ENCODE measurements at places on chromosomes 3 and 15.
A peak's percentile ranks its signal among the peaks of the same experiment; 100 is the strongest.

DNA sequence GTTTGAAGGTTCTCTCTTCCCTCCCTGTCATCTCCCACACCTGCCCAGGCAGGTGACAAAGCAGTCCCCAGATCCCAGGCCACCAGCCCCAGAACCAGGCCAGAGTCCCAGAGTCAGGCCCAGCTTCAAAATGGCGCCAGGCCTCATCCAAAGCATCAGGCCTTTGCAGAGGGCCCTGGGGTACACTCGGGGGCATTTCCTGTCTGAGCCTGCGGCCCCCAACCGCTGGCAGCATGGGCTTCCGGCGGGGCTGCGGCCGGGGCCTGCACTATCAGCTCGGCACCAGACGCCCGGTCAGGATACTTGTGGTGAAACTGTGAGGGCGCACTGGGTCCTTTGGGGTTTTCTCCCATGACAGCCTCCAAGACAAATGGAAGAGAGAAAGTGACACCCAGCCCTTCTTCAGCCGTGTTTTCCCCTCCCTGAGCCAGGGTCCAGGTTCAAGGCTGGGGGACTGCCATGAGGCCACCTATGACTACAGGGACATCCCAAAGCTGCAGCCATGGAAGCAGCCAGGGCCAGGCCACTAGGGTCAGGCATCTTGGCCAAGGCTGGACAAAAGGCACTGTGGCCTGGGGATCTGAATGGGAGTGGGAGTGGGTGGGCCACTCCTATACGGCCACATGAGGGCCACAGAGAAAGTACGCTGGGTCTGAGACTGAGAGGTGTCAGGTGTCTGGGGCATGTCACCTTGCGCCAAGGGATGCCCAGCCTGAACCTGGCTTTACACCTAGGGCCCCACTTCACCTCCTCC is 33.9 kb downstream of the RPN1 start:
- no peak for DNase-seq

DNA sequence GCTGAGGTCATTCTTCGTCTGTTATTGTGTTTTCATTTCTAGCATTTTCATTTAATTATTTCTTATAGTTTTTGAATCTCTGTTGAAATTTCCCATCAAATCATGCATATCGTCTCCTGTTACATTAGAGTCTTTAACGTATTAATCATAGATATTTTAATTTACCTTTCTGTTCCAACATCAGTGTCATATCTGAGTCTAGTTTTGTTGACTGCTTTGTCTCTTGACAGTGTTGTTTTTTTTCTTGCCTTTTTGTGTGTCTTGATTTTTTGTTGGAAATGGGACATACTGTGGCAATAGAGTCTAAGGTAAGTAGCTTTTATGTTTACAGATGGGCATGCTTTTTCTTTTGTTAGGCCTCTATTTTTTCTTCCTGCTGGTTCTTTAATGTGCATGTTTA is 286.8 kb upstream of the THRB start:
- DNase-seq, result no peak

DNA sequence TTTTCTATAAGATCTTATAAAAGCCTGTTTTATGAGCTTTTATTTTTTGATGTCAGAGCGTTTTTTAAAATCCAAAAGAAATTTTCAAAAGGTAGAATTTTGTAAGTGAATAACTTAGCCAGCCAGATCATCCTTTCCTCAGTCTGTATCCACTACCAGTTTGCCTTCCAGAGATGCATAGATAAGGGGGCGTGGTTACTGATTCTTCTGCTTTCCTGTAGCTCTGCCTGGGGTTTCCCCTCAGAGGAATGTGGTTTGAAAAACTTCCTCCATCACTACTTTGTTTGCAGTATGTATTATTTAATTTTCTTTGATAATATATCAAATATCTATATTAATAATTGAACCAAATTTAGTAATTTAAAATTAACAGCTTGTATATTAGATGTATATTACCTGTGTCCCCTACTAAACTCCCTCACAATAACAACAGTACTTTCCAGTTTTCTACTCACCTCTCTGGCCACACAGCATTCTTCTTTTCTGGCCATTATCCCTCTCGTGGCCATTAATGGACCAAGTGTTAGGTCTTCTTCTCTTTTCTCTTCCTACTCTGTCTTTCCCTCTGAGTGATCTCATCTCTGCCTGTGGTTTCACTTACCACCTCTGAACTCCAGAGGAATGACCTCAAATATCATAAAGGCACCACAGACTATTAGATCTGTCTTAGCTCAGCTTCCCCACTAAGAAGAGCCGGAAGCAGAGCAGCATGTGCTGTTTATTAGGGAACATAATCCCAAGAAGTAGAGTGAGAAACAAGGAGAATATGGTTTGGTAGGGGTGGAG is 239.7 kb downstream of the UBE2E2 start:
- DNase-seq, result no peak

DNA sequence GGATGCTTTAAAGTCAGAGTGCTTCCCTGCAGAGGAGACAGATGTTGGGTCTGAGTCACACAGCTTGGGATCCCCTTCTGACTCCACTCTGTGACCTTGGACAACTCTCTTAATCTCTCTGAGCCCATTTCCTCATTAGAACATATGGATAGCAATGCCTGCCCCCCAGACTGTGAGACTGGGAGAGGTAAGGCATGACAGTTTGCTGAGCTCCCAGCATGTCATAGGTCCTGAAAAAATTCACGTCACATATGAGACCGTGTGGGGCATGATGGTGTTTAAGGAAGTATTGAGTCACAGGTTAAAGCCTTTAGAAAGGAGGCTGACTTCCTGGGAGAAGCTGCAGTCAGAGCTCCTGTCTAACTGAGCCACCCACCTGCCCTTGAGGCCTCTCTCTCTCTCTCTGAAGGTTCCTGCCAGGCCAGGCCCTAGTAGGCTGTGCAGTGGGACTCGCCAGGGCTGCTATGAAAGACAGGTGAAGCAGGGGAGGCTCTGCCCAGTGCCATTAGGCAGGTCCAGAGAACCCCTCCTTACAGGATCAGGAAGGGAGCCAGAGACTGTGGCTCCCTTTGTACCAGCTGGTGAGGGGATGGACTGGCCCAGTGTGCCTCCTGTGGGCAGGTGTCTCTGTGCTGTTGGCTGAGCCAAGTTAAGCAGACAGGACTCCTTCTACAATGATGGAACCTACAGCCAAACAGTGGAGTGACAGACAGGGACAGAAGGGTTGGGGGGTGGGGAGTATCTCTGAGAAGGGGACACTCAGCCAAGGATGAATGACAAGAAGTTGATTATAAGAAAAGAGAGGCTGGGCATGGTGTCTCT is 19.5 kb upstream of the DOCK3 start:
- no peak for DNase-seq

DNA sequence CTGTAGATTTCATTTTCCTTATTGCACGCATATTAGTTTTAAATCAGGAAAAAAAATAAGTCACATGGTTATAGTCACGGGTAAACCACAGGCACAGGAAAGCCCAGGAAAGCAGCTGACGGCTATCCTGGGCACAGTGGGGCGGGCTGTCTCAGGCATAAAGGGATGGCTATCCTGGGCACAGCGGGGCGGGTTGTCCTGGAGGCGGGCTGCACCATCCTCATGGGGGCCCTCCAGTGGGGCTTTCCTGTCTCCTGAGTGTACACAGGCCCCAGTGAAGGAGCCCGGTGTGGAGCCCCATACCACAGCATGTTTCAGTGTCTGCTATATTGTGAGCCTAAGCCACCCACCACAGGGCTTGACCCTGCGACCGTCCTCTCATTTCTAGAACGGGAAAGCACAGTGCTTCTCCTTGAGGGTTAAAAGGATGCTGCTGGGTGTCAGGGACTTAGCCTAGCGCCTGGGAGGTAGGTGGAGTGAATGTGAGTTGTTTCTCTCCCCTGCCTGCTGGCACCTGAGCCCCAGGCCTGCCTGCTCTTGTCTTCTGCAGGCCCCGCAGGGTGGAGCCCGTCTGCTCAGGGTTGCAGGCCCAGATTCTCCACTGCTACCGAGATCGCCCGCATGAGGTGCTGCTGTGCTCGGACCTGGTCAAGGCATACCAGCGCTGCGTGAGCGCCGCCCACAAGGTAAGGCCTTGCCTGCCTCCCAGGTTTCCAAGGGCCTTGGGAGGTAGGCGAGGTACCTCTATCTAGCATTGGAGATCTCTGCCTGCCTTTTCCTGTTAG is 25.9 kb upstream of the PLXNA1 start:
- DNase-seq, result no peak

GRCh38 chr3:184039414-184039813 is 7.9 kb downstream of the HTR3D start:
- no peak for DNase-seq

DNA sequence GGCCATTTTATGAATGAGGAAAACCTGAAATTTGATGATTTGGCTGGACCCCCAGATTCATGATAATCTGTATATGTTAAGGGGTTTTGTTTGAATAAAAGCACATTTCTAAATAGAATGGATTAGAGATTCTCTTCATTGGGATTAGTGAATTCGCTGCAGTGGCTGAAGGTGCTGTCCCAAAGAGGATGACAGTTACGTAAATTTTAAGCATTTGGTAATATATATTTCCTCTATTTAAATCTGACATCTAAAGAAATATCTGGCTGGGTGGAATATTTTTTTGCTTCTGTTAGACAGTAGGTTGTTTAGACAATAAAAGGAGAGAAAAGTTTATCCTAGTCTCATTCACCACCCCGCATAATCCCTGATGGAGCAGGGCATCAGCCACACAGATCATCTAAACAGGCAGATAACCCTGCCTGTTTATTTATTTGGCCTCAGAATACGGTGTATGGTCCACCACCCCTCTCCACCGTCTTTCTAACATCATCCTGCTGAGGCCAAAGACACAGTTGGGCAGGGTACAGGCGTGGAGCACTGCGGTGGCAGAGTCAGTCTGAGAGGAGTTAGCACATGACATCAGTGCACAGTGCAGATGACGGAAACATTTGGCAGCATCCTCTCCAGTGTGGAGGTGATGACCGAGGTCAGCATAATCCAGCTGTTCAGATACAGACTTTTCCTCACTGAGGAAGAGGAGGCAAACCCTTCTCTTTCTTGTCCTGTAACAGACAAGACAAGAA is 20.4 kb upstream of the NFKBIZ start:
- peak; percentile 20 for DNase-seq

GRCh38 chr15:64687688-64688087 is 87.7 kb downstream of the RBPMS2 start:
- DNase-seq, result no peak

DNA sequence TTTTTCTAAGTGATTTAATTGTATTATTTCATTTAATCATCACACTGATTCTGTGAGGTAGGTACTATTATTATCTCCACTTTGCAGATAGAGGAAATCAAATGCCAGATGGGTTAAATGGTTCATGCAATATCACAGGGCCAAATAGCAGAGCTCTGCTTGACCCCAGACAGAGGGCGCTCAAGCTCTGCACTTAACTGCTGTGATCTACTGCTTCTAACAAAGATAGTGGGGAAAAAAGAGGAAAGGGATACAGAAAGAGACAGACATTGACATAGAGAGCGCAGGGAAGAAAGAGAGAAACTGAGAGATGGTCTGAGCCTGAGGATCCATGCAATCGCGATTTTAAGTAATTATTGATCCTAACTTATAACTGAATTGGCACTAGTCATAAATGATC is 279.1 kb upstream of the THRB start:
- DNase-seq, result peak; percentile 57

DNA sequence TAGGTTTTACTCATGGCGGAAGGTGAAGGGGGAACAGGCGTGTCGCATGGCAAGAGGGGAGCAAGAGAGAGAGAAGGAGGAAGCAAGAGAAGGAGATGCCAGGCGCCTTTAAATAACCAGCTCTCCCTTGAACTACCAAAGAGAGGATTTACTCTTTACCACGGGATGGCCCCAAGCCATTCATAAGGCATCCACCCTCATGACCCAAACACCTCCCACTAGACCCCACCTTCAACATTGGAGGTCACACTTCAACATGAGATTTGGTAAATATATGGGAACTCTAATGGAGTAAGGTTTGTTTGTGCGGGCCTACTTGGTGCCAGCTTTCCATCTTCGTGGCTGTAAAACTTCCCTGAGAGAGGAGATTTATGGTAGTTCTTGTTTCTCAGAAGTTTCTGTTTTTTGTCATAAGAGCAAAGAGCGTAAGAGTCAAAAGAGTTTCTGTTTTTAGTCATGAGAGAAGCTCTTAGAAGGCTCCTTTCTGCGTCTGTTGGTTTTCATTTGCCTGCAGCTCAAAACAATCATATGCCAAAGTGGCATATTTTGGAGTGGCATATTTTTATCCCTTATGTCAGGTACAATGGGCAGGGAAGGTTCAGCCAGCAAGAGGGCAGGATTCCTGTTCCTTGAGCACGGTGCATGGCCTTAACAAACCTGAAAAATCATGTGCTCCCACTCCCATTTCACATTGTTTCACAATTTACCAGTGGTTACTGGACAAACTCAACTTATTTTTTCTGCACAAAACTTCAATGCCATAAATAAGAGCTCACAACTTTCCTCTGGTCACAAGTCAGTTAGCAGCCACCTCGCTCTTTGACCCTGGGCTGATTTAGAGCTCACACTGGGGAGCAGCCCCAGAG is 12.5 kb downstream of the PML start:
- no peak for DNase-seq

- DNase-seq, result no peak
Observed at GRCh38 chr3:132503559-132503958, 86.3 kb downstream of the DNAJC13 start.

- no peak for DNase-seq
Observed at GRCh38 chr3:128488991-128489673, 3.9 kb downstream of the GATA2 start.

GRCh38 chr3:146313746-146314111 is 62.8 kb upstream of the PLSCR4 start:
- no peak for DNase-seq

DNA sequence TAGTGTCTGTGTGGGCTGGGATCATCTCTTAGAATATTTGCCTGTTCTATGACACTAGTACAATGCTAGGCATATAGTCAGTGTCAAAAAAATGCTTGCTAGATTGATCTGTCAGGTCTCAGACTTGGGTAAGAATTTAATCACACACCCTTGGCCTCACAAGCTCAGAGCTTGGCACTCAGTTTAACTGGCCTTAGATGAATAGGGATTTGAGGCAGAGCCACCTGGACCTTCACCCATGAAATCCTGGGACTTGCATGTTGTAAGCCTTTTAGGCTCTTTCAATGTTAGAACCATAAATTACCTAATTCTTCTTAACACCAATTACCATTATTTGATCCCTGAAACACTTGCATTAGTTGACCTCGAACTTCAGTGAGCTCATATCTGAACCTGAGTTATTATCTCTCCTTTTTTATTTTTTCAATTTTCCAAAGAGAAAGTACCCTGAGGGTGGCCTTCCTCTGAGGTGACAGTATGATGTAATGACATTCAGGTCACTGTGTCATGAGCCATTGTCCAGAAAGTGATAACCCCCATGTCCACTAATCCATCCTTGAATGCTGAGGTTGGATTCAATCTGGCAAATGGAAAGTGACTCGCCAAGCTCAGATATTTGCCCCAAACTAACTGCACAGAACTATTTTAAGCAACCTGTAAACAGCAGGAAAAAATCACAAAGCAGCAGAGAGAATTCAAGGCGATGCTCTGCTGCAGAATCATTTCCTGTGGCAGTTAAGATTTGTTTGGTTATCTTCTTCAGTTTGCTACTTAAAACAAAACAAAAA is 615.2 kb upstream of the NR2F2 start:
- no peak for DNase-seq

DNA sequence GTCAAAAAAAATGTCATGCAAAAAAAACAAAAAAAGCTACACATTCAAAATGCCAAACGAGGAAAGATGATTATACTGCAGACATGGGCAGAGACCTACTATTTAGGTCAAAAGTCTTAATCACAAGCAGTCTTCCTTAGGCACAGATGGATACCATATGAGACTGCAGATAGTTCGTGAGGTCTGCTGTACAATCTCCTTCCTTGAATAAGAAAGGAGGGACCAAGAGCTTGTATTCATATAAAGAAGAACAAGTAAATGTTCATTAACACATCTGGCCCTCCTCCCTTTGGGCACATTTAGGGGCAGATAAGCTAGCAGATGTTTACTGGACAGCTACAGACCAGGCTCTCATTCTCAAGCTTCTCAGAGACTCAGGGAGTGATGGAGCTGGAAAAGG is 45.3 kb downstream of the ANXA2 start:
- no peak for DNase-seq
